ENCODE measurements at places on chromosomes 5 and 9. TPM values are rescaled to one million over a fixed set of nuclear protein-coding genes. Genes with fewer than 3 reads are reported as not detected.

RASGEF1C gene
- total RNA-seq = 0.49 TPM

ELAVL2 gene
- not detected for total RNA-seq

GABRA1 gene
- total RNA-seq = not detected

ANXA6 gene
- total RNA-seq = 60.0 TPM

TAS2R1 gene
- total RNA-seq = not detected

Measured in Panc1 (cell line).